ENCODE measurements at places on chromosomes 12 and 14.
A peak's percentile ranks its signal among the peaks of the same experiment; 100 is the strongest.

DNA sequence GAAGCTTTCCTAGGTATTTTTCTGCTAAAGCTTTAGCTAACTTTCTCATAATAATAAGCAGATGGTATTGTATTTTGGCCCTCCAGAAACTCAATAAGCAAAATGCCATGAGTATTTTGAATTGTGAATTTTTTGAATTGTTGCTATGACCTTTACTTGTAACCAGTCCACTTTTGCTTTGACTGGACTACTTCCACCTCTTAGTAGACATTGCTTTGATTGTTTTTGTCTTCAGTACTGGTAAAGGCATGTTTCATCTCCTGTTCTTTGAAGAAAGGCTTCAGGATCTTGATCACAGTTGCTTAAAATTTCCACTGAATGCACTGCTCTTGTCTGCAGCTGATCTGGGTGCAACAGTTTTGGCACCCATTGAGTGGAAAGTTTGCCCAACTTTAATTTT is 102.3 kb downstream of the TRMT5 start:
- no peak for DNase-seq

- DNase-seq, result no peak
Observed at GRCh38 chr12:71475280-71475679, 35.7 kb downstream of the LGR5 start.

- DNase-seq, result no peak
Observed at GRCh38 chr12:111606767-111607230, 7.7 kb upstream of the ATXN2 start.

DNA sequence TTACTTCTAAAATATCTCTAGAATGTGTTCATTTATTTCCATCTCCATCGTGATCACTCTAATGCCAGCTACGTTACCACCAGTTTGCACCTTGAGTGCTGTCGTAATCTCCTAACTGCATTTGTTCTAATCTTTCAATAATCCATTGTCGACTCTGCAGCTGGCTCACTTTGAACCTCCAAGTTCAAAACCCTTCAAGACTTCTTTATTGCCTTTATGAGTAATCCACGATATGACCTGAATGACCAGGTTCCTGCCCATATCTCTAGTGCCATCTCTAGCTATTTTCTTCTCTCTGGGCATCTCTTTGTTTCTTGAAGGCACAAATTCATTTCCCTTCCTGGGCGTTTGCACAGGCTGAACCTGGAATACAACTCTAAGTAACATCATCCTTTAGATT is 76.7 kb downstream of the SRGAP1 start:
- DNase-seq, result no peak

DNA sequence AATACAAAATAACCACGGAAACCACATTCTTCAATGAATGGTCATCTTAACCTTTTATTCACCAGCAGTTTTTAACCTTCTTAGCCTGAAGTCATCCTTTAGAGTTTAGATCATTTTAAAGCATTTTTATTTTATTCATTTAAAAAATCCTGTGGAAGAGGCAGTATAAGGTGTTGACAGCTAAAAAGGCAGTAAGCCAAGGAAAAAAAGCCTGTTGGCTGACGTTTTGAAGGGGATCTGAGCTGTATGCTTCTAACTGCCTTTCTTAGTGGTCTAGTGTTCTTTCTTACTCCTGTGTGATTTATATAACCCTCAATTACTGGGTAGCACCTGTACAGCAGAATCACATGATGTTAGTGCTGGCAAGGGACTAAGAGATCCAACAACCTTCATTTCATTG is 438.3 kb upstream of the SEL1L start:
- DNase-seq, result no peak

GRCh38 chr12:48936379-48936979 is 11.2 kb upstream of the FKBP11 start:
- DNase-seq, result peak; percentile 69
